ENCODE measurements at places on chromosomes 13 and 19.

GRCh38 chr19:55311797-55312196, 13.3 kb downstream of the TMEM150B start:
- DNase-seq = no peak

DNA sequence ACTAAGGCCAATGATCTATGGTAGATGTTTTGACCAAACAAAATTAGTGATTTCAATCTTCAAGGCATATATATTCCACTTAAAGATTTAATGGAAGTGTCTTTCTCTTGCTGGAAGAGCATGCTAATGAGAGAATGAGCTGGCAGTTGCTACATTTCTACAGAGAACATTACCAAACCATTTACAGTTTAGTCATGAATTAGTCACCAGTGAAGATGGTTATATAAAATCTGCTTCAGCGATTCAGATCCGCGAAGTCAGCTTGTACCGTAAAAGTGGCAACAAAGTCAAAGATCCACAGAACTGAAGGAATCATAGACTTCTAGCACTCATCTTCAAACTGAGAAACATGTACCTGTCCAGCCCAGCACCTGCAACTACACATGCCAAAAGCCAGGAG, 156.3 kb downstream of the SLITRK5 start:
- no peak for DNase-seq

GRCh38 chr19:30799865-30800755, 427.9 kb downstream of the ZNF536 start:
- DNase-seq = no peak

DNA sequence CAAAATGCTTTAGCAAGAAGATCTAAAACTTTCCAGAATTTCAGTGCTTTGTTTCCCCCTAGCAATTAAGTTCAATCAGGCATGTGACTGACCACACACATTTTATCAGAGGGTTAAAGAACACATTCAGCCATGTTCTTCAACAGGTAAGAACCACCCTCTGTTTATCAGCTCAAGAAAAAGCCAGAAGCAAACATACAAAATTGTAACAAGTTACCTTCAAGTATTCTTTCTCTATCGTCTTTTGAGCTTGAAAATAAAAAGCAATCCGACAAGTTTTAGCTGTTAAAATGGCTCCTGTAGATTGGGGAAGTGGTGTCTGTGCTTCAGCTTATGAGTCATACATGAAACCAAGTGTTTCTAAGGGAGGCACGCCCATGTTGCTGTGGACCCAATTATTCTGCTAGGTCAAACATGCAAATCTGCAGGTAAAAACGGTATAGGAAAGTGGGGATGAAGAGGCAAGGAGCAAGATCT, at the start of gene ELF1:
Gene ELF1, minus strand, starts transcription at position 306 of the 477 bp plus-strand sequence. CDS start 37,262 bp downstream, outside the sequence.
- DNase-seq = peak; percentile 94

GRCh38 chr13:75222031-75222430, 259.9 kb downstream of the TBC1D4 start:
- DNase-seq = peak; percentile 49
